CD4-positive, alpha-beta T cell treated with Interferon gamma for 1 hour (primary cell): ENCODE measurements at places on chromosomes 12 and 14.

DNA sequence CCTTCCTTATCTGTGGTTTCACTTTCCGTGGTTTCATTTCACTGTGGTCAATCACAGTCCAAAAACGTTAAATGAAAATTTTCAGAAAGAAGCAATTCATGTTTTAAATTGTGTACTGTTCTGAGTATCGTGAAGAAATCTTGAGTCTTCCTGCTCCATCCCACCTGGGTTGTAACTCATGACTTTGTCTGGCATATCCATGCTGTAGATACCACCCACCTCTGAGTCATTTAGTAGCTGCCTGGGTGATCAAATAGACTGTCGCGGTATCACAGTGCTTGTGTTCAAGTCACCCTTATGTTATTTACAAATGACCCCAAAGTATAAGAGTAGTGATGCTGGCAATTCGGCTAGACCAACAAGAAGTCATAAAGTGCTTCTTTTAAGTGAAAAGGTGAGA, 521.2 kb downstream of the AACS start:
- DNase-seq, result no peak

GRCh38 chr14:64806202-64806861, 73.4 kb downstream of the SPTB start:
- DNase-seq, result no peak

- DNase-seq, result no peak
These were observed 150.8 kb downstream of the FBXL14 start for GRCh38 chr12:1443421-1444141.

- no peak for DNase-seq
These were observed 81.6 kb downstream of the RGS6 start for GRCh38 chr14:72013721-72014345.

GRCh38 chr14:104601786-104602185, 2.8 kb downstream of the TMEM179 start:
- DNase-seq, result no peak

GRCh38 chr12:2023365-2023764, 19.1 kb upstream of the DCP1B start:
- no peak for DNase-seq

DNA sequence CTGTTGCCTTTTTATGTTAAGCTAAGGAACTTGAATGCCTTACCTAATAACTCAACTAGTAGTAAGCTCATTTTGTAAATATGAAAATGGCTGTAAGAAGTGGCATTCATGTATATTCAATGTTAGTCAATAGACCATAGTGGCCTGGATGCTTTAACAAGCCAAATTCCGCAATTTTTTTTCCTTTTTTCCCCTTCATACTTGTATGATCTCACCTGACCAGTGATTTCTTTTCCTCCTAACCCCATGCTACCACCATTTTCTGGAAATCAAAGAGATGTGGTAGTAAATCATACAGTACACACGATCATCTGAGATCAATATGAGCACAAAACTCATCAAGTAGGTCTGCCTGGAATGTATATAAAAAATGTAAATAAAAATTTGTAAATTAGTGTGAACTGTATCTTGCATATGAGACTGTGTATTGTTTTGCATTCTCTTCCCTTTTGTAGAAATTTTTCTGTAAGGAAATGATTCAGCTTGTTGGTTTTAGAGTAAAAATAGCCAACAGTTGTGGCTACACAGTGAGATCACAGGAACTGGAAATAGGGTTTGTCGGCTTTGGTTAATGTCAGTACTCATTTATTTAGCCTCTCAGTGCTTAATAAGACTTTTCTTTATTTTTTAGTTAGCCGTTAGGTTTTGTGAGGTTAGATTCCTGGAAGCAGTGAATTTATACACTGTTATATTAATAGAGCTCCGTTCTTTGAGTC, 62.5 kb downstream of the ETNK1 start:
- DNase-seq, result no peak

- DNase-seq, result no peak
These were observed 638.4 kb downstream of the FLRT2 start for GRCh38 chr14:86168371-86168770.

DNA sequence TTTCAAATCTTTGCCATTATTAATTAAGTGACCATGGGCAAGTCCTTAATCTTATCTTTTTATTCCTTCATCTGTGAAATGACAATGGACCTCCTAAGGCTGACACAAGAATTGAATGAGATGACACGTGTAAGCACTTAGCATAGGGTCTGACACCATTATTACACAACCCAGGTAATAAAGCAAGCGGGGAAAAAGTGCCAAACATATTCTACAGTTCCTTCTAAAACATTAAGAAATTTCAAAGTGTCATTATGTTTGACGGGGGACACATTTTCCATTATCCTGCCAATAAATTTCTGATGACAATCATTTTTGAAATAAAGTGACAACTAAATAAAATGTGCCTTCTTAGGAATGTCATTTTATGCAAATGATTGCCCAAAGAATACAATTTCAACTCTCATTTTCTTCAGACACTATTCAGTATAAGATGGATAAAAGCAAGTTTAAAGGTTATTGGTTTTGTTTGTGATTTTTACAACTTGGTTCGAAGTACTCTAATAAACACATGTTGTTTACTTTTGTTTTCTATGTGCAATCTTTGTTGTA, 3.0 kb downstream of the ANKS1B start:
- no peak for DNase-seq

GRCh38 chr12:54040648-54041047, 7.8 kb downstream of the HOXC5 start:
- DNase-seq, result no peak

- no peak for DNase-seq
These were observed 40.6 kb downstream of the SMOC1 start for GRCh38 chr14:69919815-69920214.

DNA sequence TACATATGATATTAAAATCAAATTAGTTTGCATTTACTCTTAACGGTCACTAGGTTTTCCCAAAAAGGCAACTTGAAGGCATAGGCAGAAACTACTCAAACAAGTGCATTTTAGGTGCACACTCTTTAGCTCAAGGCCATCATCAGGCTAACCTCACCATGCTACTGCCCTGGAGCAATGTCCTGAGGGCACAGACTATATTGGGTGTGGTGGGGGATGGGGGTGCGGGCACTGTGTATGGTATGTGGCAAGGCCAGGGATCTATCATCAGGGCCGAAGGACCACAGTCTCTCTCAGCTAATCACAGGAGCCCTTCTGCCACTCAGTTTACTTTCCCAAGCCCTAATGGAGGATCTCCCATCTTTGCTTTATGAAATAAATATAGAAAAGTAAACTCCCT, 51.9 kb downstream of the SH2B3 start:
- no peak for DNase-seq

DNA sequence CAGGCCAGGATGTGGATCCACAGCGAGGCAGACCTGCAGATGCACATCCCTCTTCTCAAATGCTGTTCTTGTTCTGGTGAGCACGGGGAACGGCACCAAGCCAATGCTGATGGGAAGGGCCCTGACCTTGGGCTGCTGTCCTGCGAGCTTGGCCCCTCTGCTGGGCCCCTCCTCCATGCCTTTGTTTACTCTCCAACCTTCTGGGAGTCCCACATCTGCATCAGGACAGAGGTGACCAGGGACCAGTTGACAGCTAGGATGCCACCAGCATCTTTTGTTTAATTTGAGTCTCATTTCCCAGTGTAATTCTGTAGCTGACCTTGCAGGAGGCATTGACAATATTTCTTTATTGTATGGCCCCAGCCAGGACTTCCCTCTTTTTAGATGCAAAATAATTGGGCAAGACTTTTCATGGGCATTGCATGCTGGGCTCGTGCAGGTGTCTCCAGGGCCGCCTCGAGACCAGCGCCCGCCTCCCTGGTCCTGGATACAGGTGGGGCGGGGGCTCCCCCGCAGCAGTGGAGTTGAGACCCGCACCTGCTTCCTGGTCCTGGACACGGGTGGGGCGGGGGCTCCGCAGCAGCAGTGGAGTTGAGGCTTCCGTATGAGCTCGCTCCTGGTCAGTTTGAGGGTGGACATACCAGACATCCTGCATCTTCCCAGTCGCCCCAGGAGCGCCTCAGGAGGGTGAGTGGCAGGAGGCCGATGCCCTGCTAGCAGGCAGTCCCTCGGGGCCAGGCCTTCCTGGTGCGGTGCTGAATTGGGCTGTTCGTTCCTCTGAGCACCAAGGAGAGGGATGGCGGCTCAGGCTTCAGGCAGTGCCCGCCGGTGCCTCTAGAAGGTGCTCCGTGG, 11.4 kb downstream of the PACS2 start:
- no peak for DNase-seq

GRCh38 chr12:52390739-52391617, 5.5 kb upstream of the KRT84 start:
- no peak for DNase-seq

- no peak for DNase-seq
These were observed 68.7 kb downstream of the DHRS2 start for GRCh38 chr14:23704890-23705289.
